ENCODE measurements at places on chromosomes 1 and 21.
A peak's percentile ranks its signal among the peaks of the same experiment; 100 is the strongest.

DNA sequence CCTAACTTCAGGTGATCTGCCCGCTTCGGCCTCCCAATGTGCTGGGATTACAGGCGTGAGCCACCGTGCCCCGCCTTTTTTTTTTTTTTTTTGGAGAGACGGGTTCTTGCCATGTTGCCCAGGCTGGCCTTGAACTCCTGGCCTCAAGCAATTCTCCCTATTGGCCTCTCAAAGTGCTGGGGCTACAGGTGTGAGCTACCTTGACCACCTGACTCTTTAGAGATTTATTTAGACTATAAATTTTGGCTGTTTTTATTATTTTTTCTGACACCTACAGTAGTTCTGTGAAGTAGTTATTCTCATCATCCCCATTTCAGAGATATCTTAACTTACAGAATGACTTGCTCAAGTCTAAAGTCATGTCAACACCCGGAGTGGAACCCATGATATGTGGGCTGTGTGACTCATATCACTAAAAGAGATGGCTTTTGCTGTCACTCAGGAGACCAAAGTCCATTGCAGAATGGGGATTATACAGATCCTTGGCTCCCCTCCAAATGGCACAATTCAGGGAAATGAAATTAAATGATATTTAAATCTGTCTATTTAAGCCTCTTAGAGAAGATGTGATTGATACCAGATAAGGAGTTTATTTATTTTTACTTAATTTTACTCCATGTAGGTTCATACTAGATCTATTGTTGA, 93.2 kb downstream of the CTH start:
- DNase-seq = no peak

DNA sequence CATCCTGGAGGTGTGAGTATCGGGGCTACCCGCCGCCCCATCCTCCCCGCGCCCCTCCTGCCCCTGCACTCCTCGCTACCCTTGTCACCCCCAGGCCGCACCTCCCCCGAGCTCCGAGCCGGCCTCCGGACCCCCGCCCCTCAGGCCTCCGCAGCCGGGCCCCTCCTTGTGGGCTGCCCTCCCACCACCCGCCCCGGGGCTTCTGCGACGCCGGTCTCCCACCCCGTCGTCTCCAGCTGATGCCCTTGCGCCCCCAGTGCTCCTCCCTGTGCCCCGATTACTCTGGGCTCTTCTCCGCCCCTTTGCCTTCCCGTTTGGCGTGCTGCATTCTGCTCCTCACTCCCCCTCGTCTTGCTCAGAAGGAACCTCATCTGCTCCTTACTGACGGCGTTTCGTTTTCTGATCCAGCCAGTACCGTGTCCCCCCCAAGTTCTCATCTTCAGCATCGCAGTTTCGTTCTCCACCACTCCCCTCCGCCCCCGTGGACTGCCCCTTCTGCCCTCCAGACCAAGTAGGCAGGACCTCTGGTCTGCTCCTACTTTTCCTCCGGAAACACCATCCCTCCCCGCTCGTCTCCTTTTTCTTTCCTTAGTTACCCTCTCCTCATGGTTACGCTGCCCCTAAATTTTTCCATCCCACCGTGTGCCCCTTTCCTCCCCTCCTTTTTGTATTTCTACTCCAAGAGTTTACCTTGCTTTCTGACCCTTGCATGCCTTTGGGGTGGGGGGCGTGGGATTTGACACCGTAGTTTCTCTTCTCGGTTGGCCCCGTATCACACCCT, 841 bp downstream of the SNX27 start:
- no peak for DNase-seq

DNA sequence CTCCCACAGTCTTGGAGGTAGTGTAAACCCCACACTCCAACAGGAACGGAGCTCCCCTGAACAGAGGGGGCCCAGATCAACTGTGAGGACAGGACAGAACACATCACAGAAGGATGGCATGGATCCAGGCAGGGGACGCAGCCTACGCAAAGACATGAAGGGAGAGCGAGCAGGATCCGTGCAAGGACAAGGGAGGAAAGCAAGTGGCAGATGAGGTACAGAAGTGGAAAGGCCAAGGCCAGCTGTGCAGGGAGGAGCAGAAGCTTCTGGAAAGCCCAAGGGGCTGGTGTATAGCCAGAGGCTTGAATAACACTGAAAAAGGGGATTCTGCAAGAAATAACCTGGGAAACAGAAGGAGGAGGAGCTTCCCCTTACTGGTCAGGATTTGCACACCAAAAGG, 81.2 kb downstream of the SIPA1L2 start:
- DNase-seq = no peak

DNA sequence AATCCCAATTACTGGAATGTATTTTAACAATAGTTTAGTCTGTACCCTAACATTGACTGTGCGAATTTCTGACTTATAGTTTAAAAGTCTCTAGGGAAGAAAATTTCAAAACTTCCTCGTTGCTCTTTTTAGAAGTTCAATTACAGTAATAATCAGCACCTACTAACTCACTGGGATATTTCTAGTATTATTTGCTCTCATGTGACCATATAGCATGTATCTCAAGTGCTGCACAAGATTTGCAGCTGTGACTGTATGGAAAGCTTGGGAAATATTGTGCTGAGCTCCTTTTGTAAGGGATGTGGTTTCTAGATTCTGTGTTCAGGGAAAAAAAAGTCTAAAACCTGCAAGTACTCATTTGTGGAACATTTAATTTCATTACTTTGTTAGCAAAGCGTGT, 153.1 kb downstream of the ST6GALNAC3 start:
- no peak for DNase-seq

DNA sequence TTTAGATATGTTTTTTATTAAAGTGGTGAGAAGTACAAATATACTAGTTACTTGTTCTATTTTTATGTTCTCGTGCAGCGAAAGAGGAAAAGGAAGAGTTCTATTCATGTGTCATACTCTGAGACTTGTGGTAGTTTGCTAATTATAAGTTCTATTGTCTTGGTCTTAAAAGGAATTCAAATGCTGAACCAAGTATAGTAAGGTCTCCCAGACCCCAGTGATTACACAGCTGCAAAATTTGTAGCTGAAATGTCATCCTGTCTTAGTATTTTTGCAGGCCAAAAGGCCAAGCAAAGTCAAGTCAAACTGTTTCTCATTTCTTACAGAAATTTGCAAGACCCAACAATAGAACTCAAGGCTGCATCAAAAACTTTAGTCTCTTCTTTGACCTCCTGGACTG, 268.7 kb downstream of the CHRM3 start:
- no peak for DNase-seq

- peak; percentile 92 for DNase-seq
Measured at GRCh38 chr1:77039739-77040138, 172.5 kb downstream of the ST6GALNAC5 start.

All from AG04449 (cell line).